Nucleus accumbens (tissue), 56 donors: ENCODE measurements at places on chromosomes 6 and 20.

GRCh38 chr6:52493669-52494068 lies 73.5 kb downstream of the EFHC1 start:
- no peak for DNase-seq

DNA sequence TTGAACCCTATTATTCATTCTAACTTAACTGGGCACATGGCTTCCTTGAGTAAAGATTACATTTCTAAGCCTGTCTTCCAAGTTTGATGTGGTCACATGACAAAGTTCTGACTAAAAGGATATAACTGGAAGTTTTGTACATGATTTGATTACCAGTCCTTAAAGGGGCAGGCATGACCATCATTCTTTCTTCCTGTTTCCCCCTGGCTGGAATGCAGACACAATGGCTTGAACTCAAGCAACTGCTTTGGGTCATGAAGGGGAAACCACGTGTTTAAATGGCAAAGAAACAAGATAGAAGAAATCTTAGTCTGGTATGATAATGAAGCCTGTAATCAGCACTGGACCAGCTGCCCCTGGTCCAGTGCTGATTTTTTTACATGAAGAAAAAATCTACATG lies 15.6 kb upstream of the SHLD1 start:
- DNase-seq, result no peak

DNA sequence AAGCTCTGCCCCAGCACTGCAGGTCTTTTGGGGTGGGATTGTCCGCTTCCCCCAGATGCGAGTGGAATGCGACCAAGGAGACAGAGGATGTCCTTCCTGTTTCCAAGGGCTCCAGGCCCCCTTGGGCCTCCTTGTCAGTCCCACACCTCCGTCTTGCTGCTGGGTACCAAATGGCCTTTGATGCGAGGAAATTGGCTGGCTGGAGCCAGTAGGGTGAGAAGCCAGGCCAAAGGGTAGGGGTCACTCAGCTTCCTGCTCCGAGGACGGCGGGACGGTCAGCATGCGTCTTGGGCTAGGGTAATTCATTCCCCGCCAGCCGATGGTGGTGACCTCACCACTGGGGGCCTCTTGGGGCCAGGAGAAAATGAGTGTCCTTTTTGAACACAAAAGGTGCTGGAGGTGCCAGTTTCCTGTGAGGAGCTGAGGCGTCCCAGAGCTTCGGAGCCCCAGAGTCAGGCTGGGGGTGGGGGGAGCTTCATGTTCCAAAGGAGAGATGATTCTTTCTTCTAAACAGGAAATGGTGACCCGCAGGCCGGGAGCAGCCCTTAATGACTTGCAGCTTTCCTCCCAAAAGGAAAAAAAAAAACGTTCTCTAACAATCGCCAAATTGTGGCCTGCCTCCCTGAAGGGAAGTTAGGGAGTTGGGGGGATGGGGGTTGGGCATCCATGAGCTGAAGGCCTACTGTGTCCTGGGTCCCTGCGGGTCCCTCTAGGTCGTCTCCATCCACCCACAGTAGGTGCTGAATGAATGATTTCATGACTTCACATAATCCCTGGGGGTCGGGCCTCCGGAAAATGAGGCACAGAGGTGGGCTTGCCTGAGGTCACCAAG lies 6.7 kb downstream of the SNAI1 start:
- peak; percentile 12 for DNase-seq

GRCh38 chr6:140653506-140653905 lies 1279.1 kb upstream of the CITED2 start:
- no peak for DNase-seq

- DNase-seq, result no peak
These were observed 243.3 kb downstream of the EPHA7 start for GRCh38 chr6:93176070-93176469.

DNA sequence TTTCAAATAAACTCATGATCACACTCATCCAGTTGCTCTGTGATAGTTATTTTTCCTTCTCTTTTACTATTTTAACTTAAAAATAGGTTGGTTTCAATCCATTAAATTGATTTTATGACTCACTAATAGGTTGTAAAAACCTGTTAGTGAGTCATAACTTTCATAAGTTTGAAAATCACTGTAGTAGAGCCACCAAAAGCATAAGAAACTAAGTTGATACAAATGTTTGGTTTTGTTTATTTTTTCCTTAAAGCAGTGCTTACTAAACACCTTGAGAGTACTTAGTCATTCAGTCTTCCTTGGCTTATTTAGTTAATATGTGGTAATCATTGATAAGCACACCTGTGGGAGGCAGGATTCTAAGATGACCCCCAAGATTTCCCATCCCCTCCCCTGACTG lies 312.1 kb upstream of the MAN1A1 start:
- no peak for DNase-seq

GRCh38 chr20:51376111-51376510 lies 166.4 kb downstream of the NFATC2 start:
- DNase-seq, result no peak

DNA sequence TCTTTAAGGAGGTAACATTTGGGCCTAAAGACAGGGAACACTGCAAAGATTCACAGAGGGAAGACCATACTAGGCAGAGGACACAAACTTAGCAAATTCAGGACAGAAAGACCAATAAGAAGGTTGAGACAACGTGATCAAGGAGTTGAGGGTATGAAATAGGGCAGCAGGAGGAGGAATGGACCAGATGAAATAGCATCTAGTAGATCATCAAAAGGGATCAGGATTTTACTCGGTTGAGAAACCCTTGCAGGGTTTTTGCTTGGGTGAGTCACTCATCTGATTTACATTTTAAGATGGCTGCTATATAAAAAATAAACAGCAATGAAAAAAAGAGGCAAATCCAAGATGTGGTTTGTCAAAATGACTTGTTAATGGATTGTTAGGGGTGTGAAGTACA lies 4.7 kb downstream of the BCLAF1 start:
- DNase-seq, result no peak

DNA sequence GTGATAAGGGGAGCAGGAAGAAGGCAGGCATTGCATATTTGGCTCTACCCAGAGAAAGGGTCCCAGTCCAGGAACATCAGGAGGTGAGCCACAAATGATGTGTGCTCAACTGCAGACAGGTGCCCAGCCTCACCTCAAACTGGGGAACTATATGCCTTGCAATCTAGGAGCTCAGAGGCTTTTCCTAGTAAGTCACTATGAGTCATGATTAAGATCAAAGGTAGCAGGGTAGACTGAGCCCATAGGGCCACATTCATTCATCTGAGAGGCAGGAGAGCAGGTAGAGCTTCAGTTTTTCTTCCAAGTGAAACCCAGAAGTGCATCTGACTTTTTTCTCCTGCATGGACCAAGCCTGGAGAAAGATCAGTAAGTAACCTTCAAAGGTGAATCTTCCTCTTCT lies 31.3 kb downstream of the MARCKS start:
- DNase-seq, result no peak
